ENCODE measurements at places on chromosomes 2 and 18.
A peak's percentile ranks its signal among the peaks of the same experiment; 100 is the strongest.

- H3K27ac ChIP-seq: peak overlapping the region; percentile 95
- H3K4me1 ChIP-seq: peaks cover 59% of the 10 kb centered on the region
- H3K27me3 ChIP-seq: no peaks in the 10 kb centered on the region
- H3K4me3 ChIP-seq: peak overlapping the region; percentile 83
- no peak for DNase-seq
Observed at GRCh38 chr18:79521416-79522205, 125.9 kb downstream of the NFATC1 start.

- no peaks in the 10 kb centered on the region for H3K27me3 ChIP-seq
- peaks cover 78% of the 10 kb centered on the region for H3K36me3 ChIP-seq
- DNase-seq: no peak
- H3K27ac ChIP-seq: no peak overlapping the region
- H3K4me3 ChIP-seq: no peak overlapping the region
Observed at GRCh38 chr2:191041418-191042161, 27.6 kb upstream of the STAT1 start.

DNA sequence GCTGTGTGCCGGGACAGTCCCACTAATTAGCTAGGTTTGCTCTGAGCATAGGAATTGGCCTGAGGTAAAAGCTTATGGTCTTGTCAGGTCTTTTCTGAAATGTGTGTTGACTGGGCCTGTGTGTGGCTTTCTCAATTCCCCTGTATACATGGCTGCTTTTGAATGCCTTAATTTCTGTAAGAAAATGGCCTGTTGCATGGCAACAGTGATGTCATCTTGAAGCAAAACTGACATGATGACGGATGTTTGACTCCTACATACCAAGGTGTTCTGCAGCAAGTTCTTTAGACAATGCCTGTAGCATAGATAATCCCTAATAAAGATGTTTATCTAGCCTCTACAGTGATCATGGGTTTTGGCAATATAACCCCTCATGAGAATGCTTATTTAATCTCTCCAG is 198.5 kb downstream of the OTX1 start:
- no peak overlapping the region for H3K4me3 ChIP-seq
- H3K27me3 ChIP-seq: no peaks in the 10 kb centered on the region
- no peak for DNase-seq
- H3K36me3 ChIP-seq: no peaks in the 10 kb centered on the region
- H3K4me1 ChIP-seq: no peaks in the 10 kb centered on the region
- no peak overlapping the region for H3K27ac ChIP-seq

DNA sequence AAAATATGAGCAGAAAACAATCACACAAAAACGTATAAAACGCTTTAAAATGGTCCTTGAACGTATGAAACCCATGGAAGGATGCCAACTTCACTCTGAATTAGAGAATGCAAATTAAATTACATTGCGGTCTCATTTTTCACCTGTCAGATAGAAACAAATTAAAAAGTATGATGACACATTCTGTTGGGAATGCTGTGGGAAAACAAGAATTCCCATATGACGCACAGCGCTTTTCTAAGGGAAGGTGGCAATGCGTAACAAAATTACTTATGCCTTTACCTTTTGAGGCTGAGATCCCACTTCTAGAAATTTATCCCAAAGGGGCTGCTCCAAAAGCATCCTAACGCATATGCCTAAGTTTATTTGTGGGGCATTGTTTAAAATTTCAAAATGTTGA is 3.8 kb upstream of the RPS7 start:
- H3K4me1 ChIP-seq: peaks cover 13% of the 10 kb centered on the region
- DNase-seq: no peak
- no peak overlapping the region for H3K4me3 ChIP-seq
- peaks cover 7% of the 10 kb centered on the region for H3K36me3 ChIP-seq
- H3K27ac ChIP-seq: no peak overlapping the region

DNA sequence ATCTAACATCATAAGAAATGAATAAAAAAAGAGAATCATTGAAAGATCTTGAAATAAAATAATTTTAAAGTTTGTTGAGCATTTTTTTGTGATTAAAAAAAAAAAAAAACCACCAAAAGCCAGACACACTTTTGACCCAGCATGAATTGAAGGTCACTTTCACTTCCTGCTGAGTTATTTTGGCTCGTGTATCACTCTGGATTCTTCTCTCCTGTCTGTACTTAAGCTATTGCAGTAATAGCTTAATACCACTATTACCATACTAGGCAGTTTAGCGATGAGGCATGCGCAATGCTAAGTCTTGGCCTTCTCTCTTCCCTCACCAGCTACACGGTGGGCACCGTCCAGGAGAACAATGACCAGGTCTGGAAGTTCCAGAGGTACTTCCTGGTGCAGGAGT is 54.5 kb upstream of the SPP2 start:
- peaks cover 13% of the 10 kb centered on the region for H3K27me3 ChIP-seq
- H3K27ac ChIP-seq: no peak overlapping the region
- H3K4me1 ChIP-seq: peaks cover 28% of the 10 kb centered on the region
- no peak overlapping the region for H3K4me3 ChIP-seq
- peaks cover 3% of the 10 kb centered on the region for H3K36me3 ChIP-seq
- no peak for DNase-seq

DNA sequence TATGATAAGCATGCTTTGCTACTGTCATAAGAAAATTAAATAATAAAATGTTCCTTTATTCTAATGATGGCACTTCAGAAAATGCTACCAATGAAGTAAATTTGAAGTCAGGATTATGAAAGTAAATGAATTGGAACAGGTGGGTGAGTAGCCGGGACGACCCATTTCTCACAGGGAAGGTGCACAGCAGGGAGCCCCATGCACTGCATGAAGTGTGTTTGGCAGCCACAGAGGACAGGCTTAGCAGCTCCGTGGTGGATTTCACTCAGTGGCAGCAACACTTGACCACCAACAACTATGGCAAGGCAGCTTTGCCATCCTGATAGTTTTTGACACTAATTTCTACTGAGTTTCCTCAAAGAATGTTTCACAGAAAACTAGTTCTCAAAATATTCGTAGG is 146.3 kb downstream of the ATL2 start:
- H3K4me1 ChIP-seq: no peaks in the 10 kb centered on the region
- H3K36me3 ChIP-seq: no peaks in the 10 kb centered on the region
- no peak overlapping the region for H3K4me3 ChIP-seq
- H3K27ac ChIP-seq: no peak overlapping the region
- DNase-seq: no peak

- no peaks in the 10 kb centered on the region for H3K4me1 ChIP-seq
- peaks cover 2% of the 10 kb centered on the region for H3K27me3 ChIP-seq
- H3K36me3 ChIP-seq: no peaks in the 10 kb centered on the region
Observed at GRCh38 chr2:86649119-86649947, 25.7 kb upstream of the RNF103 start.

GRCh38 chr2:230878599-230879188 is 14.0 kb downstream of the ITM2C start:
- no peaks in the 10 kb centered on the region for H3K36me3 ChIP-seq
- H3K27ac ChIP-seq: no peak overlapping the region
- H3K27me3 ChIP-seq: peaks cover 10% of the 10 kb centered on the region

Measured in T-helper 2 cell treated with Interferon-gamma antibody and Interleukin-4, amounts not matched to agents 5 μg/mL and 100 μg/mL, for 36 hours (primary cell).